ELR (cell line): ENCODE measurements at places on chromosomes 3 and 15.

DNA sequence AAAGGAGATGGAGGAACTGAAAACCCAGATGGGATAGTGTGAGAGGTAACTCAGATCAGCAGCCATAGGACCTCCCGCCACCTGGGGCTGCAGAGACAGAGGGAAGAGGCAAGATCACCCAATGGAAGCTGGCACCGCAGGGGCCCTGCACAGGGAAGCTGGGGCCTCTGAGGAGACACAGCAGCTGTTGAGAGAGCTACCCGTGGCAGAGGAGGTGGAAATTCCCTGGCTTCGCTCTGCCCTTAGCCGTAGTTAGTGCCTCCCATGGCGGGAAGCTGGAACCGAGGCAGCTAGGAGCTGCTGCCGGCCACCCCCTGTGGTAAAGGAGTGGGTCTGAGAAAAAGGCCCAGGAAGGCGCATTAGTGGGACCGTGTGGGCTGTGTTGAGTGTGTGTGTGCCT is 18.0 kb upstream of the PLXNA1 start:
- no peak for DNase-seq

DNA sequence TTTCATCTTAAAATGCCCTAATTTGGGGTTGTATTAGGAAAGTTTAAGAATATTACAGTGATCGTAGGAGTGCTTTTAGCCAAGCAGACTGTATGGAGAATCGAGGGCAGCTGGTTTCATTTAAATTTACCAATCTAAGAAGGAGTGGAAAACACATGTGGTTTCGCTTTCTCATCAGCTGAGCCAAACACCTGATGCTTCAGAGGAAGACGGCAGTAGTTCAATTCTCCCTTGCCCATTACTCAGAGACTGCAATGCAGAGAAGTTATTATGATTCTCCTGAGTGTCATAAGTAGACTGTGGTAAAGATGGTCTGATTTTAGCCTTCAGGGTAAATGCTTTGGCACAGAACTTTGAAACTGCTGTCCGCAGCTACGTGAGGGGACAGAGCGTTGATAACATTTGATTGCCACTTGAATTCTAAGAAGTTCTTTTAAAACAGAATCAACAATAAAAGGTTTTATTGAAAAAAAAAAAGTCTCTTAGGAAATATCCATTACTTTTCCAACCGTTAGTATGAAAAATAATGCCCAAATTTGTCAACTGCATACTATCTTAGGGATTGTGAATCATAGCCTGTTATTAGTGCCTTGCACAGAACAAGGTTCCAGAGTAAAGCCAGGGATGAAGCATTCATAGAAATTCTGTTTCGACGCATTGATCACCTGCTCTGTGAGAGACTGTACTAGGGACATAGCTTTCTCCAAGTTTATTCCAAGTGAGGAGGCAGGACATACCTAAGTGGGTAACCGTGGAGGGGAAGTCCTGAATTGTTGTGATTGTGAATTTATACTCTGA is 25.6 kb downstream of the LYSMD4 start:
- DNase-seq: peak; percentile 84

DNA sequence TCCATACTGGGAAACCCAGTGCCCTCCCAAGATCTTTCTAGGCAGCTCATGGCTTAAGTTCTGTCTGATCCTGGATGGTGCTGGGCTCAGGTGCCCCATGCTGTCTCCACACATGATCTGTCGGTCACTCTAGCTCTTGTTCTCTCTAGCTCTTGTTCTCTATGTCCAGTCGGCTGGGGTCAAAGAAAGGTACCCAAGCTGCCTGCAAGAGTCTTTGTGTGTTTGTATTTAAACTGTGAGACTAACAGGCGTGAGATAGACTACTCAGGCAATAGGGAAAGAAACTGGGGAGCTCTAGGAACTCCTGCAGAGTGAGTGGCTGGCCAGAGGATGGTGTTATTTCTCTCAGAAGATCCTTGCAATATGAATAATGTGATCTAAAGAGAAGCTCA is 40.2 kb downstream of the GPR156 start:
- DNase-seq: peak; percentile 6

- DNase-seq: no peak
Measured at GRCh38 chr3:38268522-38268921, 2.9 kb downstream of the SLC22A13 start.

DNA sequence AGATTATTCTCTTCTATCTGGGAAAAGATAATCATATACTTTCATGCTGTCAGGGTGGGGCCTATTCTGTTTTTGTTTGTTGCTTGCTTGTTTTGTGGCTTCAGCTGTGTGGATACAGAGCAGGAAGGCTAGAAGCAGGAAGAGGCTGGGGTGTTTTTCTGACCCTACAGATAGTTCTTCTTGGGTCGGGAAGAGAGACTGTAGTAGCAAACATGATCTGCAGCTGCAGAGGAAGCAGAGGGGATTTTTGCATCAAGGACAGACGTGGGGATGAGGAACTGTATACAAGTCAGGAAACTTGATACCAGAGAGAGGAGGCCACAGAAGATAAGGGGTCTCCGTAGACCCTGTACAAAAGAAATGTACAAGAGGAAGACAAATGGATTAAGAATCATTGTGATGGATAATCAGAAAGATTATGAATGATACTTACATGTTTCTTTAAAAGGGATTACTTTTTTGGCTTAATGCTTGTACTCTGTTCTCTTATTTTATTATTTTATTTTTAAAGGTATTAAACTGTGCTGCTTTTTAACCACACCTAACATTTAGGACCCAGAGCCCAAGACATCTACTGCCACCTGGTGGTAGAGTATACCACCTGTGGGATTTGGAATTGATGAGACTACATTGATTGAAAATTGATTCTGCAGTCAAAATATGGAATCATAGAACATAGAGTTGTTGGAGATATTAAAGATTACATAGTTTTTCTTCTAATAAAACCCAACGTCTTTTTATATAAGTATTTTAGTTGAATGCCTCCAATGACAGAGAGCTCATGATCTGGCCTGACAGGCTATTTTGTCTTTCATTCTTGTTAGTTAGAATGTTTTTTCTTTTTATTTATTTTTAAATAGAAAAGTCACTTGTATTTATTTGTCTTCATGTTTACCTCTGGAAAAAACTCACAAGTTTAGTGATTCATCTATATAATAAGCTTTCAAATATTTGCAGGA is 87.3 kb upstream of the ROPN1 start:
- DNase-seq: peak; percentile 68

GRCh38 chr3:54535619-54536018 is 392.2 kb downstream of the LRTM1 start:
- no peak for DNase-seq

DNA sequence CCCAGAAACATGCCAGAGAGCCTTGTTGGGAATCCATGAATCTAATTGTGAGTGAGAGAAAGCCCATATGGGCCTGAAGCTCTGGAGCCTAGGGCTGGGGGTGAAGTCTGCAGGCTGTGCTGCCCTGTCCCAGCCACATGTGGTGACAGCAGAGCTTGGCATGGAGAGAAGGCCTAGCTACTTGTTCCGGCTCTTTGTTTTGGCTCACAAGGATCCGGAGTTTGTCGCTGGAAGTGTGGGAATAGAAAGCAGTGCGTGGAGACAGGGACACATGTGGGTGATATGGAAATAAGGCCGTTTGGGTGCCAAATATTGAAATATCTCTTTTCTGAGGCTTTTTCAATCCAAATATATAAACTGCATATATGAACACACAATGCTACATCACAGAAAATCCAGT is 78.2 kb downstream of the CLSTN2 start:
- DNase-seq: no peak

DNA sequence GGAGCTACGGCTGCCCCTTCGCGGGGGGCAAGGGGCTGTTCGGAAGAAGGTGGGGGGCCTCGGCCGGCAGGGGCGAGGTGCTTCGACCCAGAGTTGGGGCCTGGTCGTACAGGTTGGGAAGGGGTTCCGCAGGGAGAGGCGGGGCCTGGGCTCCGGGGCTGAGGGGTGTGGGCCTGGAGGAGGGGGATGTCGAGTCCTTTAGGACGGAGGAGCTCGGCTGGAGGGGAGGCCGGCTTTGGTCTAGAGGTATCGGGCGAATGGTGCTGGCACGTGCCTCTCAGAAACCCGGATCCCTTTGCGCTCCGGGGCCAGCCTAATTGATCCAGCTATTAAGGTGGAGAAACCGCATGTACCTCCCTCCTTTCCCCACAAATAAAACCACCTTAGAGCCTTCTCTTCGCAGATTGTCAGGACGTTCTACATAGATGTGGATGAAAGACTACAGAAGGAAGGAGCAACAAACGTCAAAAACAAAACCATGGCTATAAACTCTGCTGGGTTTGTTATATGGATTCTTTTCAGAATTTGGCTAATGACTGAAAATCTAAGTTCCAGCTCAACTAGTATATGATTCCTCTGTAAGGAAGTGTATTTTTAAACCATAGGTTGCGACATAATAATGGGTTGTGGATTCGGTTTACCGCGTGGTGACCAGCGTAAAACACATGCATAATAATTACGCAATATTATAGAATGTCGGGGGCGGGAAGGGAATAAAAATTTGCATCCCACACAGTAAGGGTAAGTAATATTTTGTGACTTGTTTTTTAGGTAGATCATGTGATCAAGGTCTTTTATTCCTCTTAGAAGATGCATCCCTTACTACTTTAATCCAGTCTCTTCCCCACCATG is 644 bp upstream of the NGLY1 start:
- peak; percentile 36 for DNase-seq

- DNase-seq: peak; percentile 67
Measured at GRCh38 chr3:173397161-173398110, at the start of gene NLGN1. NLGN1 (plus strand) TSS chr3:173397744.

GRCh38 chr3:481680-482079 is 285.1 kb downstream of the CHL1 start:
- DNase-seq: no peak

DNA sequence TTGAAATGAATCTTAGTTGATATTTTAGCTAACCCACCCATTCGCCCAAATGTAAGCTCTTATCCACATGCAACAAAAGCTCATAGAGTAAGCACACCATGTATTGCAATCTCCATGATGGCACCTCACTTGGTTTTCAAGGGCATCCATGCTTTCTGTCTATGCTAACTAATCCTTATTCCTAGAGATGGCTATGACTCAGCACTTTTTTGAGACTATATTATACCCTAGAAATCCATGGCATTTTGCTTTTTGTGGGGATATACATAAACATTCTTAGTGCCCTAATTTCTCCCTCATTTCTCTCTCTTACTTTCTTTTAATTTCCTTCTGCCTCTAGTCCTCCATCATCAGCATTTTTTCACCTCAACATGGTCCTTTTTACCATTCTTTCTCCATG is 168.5 kb upstream of the STT3B start:
- DNase-seq: peak; percentile 22

DNA sequence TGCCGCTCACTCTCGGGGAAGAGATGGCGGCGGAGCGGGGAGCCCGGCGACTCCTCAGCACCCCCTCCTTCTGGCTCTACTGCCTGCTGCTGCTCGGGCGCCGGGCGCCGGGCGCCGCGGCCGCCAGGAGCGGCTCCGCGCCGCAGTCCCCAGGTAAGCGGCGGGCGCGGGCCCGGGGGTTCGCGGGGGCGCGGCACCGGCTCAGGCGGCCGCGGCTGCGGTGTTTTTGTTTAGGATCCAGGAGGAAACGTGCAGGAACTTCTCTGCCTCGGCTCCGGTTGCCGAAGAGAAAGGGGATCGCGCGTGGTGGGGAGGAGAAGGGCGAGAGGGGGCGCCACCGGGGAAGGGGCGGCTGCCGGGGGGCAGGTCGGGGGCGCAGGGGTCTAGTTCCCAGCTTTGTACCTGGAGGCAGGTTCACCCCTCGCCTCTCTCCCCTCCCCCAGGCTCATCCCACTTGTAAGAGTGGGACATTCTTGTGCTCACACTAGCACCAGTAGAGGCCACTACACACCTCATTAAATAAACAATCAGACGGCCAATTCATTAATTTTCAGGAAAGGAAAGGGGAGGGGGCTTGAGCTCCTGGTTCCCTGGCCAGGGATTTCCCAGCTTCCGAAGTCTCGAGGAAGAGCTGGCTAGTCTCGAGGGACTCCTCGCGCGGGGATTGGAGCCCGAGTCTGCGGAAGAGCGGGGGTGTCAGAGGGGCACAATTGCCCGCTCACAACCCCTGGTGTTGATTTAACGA is 562 bp downstream of the NEO1 start:
- DNase-seq: peak; percentile 31

- no peak for DNase-seq
Measured at GRCh38 chr3:55521064-55521737, 34.1 kb upstream of the WNT5A start.

DNA sequence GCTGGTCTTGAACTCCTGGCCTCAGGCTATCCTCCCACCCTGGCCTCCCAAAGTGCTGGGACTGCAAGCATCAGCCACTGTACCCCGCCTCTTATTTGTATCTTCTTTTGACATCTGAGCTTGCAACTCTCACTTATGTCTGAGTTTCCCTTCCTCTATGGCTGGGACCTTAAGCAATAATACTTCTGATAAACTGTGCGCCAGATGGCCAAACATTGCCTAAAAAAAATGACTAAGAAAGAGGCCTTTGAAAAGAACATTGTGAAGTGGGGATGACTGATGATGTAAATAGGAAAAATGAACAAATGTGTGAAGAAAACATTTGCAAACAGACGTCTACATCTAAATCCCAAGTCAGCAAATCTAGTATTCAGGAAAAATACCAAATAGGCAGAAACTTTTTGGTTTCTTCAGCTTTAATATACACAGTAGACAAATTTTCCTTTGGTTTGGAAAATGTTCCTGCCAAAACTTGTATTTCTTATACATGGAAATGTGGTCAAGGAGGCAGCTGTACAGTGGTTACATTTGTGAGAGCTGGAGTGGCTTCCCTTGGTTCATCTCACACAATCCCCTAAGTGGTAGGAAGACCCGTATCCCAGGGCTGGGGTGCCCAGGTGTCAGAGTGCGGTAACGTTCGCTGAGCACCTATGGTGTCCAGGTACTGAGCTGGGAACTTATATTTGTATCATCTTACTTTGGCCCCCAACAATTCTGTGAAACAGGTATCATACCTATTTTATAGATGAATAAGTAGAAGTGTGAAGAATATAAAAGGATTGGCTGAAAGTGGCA is 11.6 kb upstream of the TFRC start:
- DNase-seq: no peak

GRCh38 chr3:61847784-61848462 is 286.6 kb downstream of the PTPRG start:
- no peak for DNase-seq

DNA sequence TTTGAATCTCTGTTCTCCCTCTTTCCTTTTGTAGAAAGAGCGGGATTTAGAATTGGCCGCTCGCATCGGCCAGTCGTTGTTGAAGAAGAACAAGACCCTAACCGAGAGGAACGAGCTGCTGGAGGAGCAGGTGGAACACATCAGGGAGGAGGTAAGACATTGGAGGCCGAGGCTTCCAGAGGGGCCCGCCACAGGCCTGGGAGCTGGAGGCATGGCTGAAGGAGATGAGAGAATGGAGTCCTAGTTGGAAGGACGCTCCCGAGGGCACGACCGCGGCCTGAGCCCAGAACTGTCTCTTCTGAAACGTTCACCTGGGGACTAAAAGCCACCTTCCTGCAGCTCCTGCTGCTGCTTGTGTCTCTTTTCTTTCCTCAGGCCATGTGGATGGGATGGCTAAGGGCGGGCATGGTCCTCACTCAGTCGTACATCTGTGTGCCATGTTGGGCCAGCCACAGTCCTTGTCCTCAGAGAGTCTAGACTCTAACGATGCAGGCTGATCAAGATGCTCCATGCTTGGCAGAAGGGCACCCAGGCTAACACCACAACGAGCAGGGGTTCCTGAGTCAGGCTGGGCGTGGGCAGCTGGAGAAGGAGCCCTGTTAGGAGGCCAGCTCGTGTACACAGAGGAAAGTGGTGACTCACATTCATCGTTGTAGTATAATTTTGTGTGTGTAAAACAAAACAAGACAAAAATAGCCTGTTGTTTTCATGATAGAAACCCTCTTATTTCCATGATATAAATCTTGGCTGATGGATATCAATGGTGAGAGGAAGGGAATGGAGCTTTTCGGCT is 81.1 kb downstream of the CCK start:
- peak; percentile 70 for DNase-seq

- DNase-seq: peak; percentile 23
Measured at GRCh38 chr3:134885877-134886621, 91.0 kb downstream of the EPHB1 start.

- DNase-seq: no peak
Measured at GRCh38 chr15:52785672-52786406, 4.3 kb downstream of the ONECUT1 start.
